ENCODE measurements at places on chromosomes 11 and 22.

GRCh38 chr11:43573233-43573632 lies 107.3 kb upstream of the HSD17B12 start:
- no peak overlapping the region for H3K27ac ChIP-seq
- H3K4me3 ChIP-seq: no peak overlapping the region
- peaks cover 100% of the 10 kb centered on the region for H3K27me3 ChIP-seq
- peak; percentile 45 for DNase-seq
- H3K4me1 ChIP-seq: peaks cover 11% of the 10 kb centered on the region

DNA sequence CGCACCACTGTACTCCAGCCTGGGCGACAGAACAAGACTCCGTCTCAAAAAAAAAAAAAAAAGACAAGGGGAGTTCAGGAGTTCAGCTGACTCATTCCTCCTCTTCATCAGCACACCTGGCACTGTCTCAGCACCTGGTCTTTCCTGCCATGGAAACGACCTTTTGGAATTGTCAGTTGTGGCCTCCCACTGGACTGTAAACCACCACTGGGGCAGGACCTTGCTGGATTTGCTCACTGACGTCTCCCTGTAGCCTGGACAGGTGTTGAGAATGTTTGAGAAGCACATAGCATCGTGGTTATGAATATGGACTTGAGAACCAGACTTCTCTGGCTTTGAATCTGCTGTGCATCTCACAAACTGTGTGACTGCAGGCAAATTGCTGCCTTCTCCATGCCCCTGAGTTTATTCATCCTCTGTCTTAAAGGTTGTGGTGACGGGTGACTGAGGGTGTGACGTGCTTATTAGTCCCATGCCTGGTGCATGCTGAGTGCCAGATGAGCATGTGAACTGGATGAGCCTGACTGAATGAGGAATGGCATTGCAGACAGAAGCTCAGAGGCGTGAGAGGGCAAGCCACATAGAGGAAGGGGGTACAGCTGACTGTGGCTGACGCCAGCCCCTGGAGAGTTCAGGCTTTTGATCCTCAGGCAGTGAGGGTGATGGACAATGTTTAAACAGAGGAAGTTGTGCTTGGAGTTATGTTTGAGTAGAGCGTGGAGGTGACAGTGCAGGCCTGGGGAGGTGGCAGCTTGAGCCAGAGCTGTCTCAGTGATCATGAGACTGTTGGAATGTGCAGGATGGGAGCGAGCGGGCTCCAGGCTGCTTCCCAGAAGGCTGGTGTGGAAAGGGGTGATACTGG lies 12.7 kb downstream of the TOM1 start:
- peak; percentile 70 for DNase-seq
- no peaks in the 10 kb centered on the region for H3K27me3 ChIP-seq
- H3K4me1 ChIP-seq: peaks cover 33% of the 10 kb centered on the region

GRCh38 chr11:124712392-124712791 lies 27.4 kb upstream of the NRGN start:
- DNase-seq: no peak
- H3K27me3 ChIP-seq: no peaks in the 10 kb centered on the region
- peaks cover 2% of the 10 kb centered on the region for H3K4me1 ChIP-seq
- no peak overlapping the region for H3K27ac ChIP-seq

- H3K4me3 ChIP-seq: no peak overlapping the region
- DNase-seq: no peak
- H3K4me1 ChIP-seq: no peaks in the 10 kb centered on the region
- no peak overlapping the region for H3K27ac ChIP-seq
- no peaks in the 10 kb centered on the region for H3K36me3 ChIP-seq
These were observed 12.9 kb downstream of the CSF2RB start for GRCh38 chr22:36926309-36926708.

GRCh38 chr11:133123796-133124195 lies 408.5 kb downstream of the OPCML start:
- H3K27me3 ChIP-seq: no peaks in the 10 kb centered on the region
- DNase-seq: no peak
- H3K4me1 ChIP-seq: no peaks in the 10 kb centered on the region
- no peak overlapping the region for H3K4me3 ChIP-seq

Measured in MCF 10A (cell line).